ENCODE measurements at places on chromosomes 2 and 18.
A peak's percentile ranks its signal among the peaks of the same experiment; 100 is the strongest.

DNA sequence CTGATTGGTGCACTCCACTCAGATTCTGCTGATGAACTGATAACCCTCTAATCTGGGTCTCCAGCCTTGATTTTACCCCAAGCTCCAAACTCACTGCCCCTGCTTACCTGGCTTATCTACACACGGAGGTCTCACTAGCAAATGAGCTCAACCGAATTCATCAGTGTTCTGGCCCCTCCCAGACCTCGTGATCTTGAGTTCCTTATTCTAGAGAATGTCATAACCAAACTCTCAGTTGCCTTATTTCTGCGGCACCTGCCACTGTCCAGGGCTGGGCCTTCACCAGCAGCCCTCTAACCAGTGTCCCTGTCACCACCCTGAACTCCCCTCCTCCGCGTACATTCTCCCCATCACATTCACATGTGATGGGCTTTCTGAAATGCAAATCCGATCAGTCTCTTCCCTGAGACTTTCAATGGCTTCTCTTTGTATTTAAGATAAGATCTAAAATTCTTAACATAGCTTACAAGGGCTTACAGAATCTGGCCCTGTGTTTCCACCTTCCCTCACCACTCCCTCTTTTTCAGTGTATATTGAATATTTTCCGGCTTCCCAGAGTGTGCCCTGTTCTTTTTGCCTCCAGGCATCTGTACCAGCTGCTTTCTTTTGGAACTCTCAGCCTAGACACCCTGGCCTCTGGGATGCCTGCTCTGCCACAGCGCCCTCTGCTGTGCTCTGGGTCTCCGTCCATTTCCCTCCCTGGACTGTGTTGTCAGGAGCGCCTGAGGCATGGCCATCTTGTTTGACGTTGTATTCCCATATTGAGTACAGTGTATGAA, 31.1 kb downstream of the NAB1 start:
- peak; percentile 31 for DNase-seq

DNA sequence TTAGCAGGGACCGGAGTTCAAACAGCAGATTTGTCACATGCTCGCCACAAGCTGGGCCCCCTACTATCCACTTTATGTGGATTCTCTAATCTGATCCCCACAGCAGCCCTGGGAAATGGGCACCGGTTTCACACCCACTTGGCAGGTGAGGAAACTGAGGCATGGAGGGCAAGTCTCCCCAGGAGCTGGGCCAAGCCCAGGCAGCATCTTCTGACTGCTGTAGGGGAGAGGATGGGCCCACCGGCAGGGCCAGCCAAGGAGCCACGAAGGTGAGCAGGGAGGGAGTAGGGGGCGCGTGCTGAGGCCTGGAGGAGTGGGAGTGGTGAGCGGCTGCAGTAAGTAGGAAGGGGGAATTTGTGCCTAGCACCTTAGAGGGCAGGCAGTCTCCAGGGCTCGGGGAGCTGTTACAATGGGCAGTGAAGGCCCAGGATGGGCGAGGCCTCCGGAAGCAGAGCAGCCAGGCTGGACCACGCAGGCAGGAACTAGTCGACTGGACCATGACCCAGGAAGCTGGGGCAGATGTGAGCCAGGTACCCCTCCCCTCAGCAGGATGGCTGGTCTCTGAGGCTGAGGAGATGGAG, 37.1 kb downstream of the COA5 start:
- DNase-seq: no peak

DNA sequence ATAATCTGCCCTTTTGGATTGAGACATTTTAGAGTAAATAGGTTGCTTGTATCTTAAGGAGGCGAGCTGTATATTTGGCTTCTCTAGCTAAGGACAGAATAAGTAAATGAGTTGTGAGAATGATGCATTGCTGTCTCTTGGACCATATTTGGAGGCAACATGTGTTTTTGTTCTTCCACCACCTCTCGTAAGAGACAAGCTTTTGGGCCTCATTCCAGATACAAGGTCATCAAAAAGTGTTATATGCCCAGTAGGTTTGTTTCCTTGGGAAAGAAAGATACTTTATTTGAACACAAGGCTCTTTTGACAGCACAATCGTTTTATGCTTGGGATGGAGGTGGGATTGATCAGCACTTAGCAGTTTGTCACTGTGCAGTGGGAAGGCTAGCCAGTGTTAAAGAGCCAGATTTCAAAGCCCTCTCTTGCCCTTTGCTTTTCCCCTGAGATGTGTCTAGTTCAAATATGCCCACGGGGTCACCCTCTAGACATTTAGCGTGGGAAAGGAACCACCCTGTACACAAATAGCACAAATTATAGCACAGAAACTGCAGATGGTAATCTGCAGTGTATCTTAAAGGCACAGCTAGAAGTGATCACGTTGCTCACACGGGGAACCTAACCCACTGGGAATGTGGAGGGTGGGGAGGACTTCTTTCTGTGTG, 131.3 kb downstream of the MAP4K4 start:
- DNase-seq: no peak

DNA sequence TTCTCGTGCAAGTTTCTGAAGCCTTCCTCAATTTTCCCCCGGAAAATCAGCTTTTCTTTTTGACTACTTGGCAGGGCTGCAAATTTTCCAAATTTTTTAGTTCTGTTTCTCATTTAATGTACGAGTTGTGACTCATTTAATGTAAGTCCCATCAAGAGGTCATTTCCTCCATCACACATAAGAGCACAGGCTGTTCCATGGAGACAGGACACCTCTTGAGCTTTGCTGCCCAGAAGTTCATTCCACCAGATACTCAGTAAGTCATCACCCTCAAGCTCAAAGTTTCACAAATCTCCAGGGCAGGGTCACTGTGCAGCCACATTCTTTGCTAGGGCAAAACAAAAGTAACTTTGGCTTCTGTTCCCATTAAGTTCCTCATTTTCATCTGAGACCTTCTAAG, 101.5 kb upstream of the TEKT4 start:
- no peak for DNase-seq

- no peak for DNase-seq
Observed at GRCh38 chr2:168599738-168600137, 143.7 kb downstream of the CERS6 start.

GRCh38 chr2:62415019-62415431, 91.0 kb downstream of the TMEM17 start:
- DNase-seq: no peak

GRCh38 chr2:78978340-78978739, 47.2 kb upstream of the REG3G start:
- no peak for DNase-seq

- DNase-seq: peak; percentile 67
Observed at GRCh38 chr2:73268830-73269685, 15.2 kb downstream of the FBXO41 start.

- DNase-seq: no peak
Observed at GRCh38 chr2:182281276-182281675, 145.6 kb downstream of the PDE1A start.

DNA sequence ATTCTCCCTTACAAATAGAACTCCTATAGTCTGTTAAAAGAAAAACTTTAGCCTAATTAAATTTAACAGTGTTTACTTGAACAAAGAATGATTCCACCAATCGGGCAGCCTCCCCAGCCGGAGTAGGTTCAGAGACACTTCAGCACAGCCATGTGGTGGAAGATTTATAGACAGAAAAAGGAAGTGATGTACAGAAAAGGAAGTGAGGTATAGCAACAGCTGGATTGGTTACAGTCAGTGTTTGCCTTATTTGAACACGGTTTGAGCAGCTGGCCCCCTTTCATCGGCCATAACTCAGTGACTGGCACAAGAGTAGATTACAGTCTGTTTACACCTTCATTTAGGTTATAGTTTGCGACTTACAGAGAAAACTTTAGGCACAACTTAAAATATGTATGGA, 2.1 kb upstream of the SKA1 start:
- DNase-seq: no peak

DNA sequence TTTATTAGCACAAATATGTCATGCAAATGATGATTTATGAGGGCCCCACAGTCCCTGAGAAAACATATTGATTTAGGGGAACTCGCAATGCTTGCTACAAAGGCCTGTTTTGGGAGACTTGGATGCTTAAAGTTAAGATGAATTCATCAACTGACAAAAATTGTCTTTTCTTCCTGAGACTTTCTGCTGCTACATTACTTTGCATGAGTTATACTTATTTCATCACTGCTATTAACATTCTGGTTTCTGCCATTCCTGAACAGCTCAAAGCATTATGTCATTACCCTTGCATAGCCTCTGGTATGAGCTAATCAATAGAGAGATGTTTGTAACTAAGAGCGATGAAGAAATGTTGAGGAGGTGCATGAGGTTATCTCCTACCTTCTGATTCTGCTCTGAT, 74.4 kb downstream of the SOX11 start:
- no peak for DNase-seq

All from T-helper 17 cell (primary cell).